ENCODE measurements at places on chromosomes 3 and 15. TPM values are rescaled to one million over a fixed set of nuclear protein-coding genes. Genes with fewer than 3 reads are reported as not detected.
A peak's percentile ranks its signal among the peaks of the same experiment; 100 is the strongest.

- no peak for DNase-seq
Observed at GRCh38 chr3:184632551-184633236, 71.1 kb downstream of the EPHB3 start.

DNA sequence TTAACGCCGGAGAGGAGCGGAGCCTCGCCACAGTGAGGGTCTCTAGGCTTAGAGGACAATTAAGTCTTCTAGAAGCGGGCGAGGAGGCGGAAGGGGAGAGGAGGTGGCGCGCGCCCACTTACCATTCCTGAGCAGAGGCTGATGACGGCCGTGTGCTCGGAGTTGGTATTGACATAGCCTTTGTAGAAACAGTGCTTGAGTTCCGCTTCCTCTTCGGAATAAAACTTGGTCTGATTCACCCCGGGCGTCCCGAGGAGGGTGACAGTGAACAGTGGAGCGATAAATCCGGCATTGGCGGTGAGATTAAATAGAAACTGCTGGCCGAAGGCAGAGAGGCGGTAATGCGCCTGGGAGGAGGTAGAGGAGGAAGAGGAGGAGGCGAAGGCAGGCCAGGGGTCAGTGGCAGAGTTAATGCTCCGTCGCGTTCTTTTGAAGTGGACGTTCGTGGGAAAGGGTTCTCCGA is 1.3 kb downstream of the ADAMTS9 start:
- peak; percentile 71 for DNase-seq

DNA sequence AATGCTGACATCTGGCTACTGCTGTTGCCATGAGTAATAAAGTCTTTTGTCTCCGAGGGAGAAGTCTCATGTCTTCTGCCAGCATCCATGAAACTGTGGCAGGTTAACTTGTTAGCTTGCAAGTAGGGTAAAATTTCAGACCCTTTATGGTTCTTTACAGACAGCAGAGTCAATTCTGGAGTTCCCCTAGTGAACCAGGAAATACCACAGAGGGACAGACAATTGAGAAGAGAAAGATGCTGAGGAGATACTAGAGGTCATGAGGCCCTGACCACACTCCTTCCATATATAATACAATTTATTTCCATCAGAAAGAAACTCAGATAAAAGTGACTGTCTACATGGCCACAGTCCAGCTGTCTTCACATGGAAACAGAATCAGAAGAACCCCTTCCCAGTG is 38.1 kb downstream of the NMNAT3 start:
- DNase-seq = no peak

DNA sequence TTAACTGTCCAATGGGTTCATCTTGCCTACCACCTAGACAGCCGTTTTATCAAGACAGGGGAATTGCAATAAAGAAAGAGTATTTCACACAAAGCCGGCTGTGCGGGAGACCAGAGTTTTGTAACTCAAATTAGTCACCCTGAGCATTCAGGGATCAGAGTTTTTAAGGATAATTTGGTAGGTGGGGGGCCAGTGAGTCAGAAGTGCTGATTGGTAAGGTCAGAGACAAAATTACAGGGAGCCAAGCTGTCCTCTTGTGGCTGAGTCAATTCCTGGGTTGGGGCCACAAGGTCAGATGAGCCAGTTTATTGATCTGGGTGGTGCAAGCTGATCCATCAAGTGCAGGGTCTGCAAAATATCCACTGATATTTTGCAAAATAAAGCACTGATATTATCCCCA is 29.9 kb upstream of the GPD1L start:
- peak; percentile 50 for DNase-seq

- no peak for DNase-seq
Observed at GRCh38 chr3:8969241-8969640, 6.0 kb upstream of the RAD18 start.

CHST2 gene
- 2.9 TPM for total RNA-seq

CLSTN2 gene
- total RNA-seq = 49.7 TPM

DNA sequence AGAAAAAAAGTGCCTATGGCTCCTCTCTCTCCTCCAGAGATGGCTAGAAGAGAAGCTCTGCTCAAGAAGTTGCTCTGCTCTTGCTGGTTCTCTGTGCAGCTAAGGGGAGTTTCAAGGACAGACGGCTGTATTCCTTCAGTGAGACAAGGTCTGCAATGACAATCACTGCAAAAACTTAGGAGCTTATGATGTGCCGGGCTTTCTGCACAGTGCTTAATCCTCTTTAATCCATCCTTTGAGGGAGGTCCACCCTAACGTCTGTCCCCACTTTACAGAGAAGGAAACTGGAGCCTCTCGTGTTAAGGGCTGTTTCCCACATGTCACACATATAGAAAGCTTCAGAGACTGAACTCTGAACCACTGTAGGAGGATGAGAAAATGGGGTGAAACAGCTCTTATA is 260.6 kb downstream of the MEX3B start:
- DNase-seq = no peak

DNA sequence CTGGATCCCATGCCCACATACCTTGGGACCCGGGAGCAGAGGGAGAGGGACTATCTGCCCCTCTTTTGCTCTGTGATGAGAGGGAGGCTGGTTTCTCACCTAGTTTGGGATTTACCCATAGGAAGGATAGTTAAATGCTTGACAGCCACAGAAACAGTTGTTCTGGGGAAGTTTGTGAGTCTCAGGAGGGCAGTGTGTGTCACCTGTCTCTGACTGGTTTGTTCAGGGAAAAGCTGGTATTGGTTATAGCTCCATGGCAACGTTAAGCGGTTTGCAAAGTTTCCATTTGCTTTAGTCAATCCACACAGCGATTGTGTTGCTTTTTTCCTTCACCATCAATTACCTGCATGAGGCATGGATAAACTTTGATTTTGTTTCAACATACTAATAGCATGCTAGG is 3.7 kb upstream of the TMED3 start:
- no peak for DNase-seq

MAP1A gene
- 0.52 TPM for total RNA-seq

FGF12 gene
- total RNA-seq = 1.6 TPM

FRMD5 gene
- total RNA-seq = 4.9 TPM

GRCh38 chr3:5673521-5673920 is 486.0 kb downstream of the EDEM1 start:
- no peak for DNase-seq

FETUB gene
- not detected for total RNA-seq

All from renal cortical epithelial cell (primary cell).